AG09309 (cell line): ENCODE measurements at places on chromosomes 6 and 20.

DNA sequence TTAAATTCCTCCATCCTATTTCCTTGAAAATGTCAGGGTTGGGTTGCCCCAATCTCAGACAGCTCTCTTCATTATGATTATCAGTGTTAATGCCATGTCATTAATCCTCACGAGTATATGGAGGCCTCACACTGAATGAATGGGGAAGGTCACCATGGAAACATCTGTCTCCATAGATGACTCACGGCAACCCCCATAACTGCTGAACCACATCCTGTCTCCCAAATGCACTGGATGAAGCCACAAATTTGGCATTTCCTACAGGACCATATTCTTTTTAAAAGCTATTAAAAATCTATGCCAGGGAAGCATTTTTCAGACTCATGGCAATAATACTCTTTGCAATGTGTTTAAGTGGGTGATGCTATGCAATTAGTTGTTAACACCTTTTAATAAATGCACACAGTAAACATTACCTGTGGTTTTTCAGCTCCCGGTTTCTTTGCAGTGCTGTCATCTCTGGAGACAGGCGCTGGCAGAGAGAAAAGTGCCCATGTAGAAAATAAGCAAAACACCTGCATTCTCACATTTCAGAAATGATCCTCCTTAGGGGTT is 80.1 kb upstream of the PTPRK start:
- DNase-seq: peak; percentile 82

DNA sequence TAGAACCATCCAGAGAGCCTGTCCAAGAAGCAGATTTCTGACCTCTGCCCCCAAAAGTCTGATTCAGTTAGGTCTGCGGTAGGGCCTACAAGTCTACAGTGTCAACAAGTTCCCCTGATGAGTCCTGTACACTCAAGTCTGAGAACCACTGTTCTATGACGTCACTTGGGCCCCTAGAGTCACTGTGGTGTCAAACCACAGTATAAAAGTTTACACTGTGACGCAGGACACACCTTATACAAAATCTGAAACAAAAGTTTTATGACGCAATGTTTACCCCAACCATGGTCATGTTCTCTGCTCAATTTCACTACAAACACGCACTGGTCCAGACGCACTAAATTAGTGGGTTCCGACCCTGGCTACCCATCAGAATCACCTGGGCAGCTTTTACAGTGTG is 17.9 kb downstream of the SLA2 start:
- DNase-seq: no peak

- no peak for DNase-seq
Measured at GRCh38 chr6:26272171-26272637, 92.8 kb upstream of the BTN3A2 start.

GRCh38 chr6:109318328-109318876 is 63.9 kb downstream of the CD164 start:
- no peak for DNase-seq

DNA sequence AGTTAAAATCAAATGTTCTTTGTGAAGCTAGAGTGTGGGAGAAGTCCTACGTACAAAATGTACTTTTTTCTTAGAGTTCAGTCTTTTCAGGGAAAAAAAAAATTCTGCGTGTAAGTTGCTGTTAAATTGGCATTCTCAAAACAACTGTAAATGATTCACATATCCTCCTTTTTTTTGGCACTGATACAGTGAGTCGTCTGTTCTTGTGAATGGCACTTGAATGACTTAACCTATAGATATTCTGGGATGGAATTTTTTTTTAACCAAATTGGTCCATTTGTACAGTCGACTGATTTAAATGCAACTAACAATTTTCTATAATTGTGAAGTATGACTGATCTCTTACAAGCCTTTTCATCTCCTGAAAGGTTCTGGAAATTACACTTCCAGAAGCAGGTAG is 5.5 kb upstream of the JAG1 start:
- DNase-seq: no peak

DNA sequence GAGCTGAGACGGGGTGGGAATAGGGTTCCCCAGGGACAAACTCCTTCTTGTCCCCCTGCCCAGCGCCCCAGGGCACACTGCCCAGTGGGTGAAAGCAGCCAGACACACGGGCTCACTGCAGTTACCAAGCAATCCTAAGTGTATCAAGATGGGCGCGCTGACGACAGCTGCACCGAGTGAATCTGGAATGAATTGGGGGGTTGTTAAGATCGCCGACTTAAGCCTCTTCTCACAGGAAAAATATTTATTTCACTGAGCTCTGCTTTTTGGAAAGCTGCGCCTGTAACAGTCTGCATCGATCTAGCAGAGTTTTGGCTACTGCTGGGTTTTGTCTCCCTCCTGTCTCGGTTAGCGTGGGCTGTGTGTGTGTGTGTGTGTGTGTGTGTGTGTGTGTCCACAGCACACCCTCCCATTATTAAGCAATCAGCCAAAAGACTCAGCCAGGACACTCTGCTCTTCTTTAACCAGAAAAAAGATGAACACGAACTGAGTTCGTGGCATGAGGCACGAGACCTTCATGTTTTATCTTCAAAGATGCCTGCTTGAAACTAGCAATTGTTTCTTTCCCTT is 35.9 kb downstream of the RIPOR3 start:
- peak; percentile 85 for DNase-seq

- DNase-seq: peak; percentile 57
Measured at GRCh38 chr20:17875106-17875980, 93.3 kb downstream of the SNX5 start.

DNA sequence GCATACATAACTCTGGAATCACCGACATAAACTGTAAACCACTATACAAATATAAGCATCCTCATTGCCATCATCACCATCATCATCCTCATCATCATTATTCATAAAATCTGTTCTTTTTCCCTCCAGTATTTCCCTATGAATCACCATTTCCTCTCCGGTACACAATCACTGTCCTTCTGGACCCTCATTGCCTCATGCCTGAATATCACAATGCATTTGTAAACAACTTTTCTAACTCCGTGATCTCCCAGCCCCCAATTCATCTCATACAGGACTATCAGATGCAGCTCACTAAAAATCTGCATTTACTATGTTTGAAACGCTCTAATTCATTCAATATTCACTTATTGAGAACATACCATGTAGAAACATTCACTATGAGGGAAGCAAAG is 339.7 kb downstream of the TBC1D32 start:
- DNase-seq: no peak

GRCh38 chr6:170393807-170394399 is 87.3 kb downstream of the FAM120B start:
- DNase-seq: no peak

GRCh38 chr6:43699564-43700186 is 12.1 kb upstream of the MRPS18A start:
- no peak for DNase-seq

DNA sequence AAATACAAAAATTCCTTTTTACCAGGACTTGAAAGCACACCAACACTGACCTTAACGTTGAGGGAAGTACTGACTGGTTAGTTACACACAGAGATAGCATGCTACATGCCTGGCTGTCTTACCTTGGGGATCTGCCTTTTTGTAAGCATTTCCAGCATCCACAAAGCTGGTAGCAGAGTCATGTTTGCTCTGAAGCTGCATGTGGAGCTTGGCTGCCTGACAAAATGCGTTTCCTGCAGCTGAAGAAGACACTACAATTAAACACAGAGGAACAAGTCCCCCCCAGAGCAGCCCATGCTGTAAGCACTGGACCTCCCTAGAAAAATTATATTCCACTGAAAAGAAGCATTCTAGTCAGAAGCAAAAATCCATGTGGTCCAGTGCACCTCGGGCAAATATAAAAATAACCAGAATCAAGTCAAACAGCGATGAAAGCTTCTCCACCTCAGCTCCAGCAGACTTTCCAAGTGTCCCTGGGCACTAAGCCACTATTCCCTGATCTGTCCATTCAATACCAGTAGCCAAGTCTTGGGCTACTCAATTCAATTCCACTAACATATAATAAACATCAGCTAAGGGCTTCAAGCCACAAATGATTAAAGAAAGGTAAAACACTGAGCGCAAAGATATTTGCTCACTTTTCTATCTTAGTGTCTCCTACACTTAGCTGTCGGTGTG is 24.2 kb downstream of the NAPB start:
- DNase-seq: no peak

DNA sequence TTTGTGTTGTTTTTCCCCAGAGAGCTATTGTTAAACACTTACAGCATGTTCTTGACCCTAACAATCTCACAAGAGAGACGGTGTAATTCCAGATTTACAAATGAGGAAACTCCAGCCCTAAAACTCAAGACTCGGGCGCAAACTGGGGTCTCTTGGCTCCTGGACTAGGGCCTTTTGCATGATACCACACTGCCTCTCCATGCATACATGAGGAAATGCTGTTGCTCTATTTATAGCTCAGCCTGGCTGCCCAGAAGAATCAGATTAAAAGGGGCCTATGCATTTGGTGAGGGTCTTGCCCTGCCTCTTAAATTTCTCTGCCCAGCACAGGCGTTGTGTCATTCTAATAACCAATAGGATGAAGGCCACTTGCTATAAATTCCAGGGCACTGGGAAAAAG is 30.5 kb upstream of the SNRPB2 start:
- DNase-seq: no peak

GRCh38 chr6:70345619-70346018 is 42.7 kb upstream of the COL9A1 start:
- DNase-seq: no peak

GRCh38 chr6:51738614-51739013 is 348.8 kb downstream of the PKHD1 start:
- no peak for DNase-seq

DNA sequence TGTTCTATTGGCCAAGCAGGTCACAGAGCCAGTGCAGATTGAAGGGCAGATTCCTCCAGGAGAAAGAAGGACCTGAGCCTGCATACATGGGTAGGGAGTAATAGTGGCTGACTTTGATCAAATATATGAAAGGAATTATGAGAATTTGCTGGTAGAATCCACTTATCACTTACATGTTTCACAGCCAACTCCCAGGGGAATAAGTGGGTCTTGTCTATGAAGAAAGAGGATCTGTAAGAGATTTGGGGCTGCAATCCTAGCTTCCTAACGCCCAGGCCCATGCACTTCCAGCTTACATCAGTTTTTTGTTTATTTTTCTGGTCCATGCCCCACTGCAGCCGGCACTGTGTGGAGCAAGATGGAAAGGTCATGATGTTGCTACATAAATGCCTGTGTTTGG is 107.9 kb upstream of the SYNDIG1 start:
- no peak for DNase-seq

DNA sequence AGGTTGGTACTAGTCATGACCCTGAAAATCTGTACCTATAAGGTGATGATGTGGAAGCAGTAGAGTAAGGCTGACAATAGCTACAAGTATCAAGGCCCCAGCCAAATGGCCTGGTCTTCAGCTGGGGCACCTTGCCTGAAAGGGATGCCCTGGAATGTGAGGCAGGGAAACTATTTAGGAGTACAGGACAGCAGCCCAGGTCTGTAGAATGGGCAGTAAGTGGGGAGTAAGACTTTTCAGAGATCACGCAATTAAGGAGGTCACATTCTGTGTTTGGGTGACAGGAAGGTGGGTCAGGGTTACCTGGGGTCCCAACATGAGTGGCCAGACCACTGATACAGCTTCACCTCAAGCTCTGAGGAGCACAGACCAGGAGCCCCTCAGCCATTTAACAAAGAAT is 9.4 kb downstream of the SLC35F1 start:
- DNase-seq: no peak

- no peak for DNase-seq
Measured at GRCh38 chr6:36129941-36130666, at the start of gene MAPK13. TSS of gene MAPK13 (plus strand) at chr6:36130513. CDS start at chr6:36130583, 70 bp downstream.

DNA sequence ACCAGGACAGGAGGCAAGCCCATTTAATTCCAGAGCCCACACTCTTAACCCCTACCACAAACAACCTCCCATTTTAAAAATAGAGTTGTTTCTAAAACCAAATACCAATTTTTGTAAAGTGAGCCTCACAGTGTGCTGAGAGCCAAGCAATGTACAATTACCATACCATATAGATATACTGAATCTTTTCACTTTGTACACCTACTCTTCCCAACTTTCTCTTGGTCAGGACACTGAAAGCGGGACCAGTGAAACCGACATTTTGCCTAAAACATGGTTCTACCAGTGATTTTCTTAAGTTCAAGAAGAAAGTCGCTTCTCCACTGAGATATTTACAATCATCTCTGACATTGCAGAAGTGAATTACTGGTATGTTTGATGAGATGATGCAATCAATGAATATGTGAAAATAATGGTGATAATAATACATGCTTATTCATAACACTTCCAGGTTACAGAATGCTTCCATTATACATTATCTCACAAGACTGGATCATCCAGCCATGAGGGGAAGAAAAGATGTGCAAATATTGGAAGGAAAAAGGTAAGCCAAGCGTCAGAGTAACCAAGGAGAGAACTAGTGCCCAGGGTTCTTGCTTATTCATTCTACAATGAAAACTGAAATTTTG is 74.1 kb downstream of the HIVEP2 start:
- no peak for DNase-seq

DNA sequence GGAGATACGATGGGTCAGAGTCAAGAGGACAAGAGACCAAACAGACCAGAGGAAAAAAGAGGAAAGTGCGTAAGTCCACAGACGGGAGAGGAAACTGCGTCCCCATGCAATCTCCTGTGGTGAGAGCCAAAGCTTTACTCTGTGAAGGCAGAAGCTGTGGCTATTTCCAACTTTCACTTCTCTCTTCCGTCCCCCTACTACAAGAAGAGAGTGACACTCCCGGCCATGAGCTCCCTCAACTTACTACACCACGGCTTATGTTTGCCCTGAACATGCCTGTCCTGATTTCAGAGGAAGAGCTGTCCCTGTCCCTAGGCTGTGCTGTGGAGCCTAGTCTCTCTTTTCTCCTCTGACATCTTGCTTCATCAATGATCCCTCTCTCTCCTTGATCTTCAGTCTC is 11.5 kb upstream of the SSR1 start:
- DNase-seq: no peak

- DNase-seq: no peak
Measured at GRCh38 chr6:116218172-116218633, 35.7 kb downstream of the TSPYL4 start.

DNA sequence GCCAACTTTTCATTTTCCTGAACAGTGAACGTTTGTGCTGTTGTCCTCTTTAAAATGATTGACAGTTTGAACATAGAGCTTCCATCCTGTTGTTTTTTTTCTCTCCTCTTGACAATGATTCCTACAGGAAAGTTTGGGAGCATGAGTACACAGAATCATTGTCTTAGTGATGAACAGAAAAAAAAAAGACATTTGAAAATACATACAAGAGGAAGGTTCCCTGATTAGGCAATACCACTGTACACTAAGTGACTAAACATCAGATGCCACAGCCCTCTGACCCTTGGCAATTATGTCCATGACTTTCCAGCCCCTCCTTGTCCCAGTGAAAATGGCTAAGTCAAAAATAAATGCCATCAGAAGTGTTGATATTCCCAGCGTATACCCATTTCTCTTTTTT is 71.5 kb downstream of the RTN4IP1 start:
- DNase-seq: no peak

- no peak for DNase-seq
Measured at GRCh38 chr6:99422912-99423311, 2.2 kb downstream of the PNISR start.

DNA sequence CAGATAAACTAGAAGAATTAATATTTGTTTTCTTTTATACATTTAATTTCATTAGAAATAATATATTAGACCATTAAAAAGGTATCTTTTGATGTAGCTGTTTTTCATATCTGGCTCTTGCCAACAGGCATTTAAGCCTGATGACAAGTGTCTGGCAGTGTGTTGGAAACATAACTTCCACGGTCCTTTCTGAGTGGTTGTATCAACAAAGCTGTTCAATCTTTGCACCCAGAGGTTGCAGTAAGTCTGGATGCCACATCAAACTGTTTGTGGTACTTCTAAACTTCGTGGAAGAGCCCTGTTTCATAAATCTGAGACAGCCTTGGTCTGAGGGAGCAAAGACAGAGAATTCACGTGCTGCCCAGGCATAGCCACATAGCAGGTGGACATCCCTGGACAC is 197.4 kb downstream of the TRDN start:
- no peak for DNase-seq
